ENCODE measurements at places on chromosomes 3 and 15. TPM values are rescaled to one million over a fixed set of nuclear protein-coding genes. Genes with fewer than 3 reads are reported as not detected.
A peak's percentile ranks its signal among the peaks of the same experiment; 100 is the strongest.

The MAGEL2 gene
- 0.06 TPM for total RNA-seq

The GREM1 gene
- total RNA-seq: 4.8 TPM

The RARRES1 gene
- total RNA-seq: 94.0 TPM

The TMEM212 gene
- total RNA-seq: not detected

DNA sequence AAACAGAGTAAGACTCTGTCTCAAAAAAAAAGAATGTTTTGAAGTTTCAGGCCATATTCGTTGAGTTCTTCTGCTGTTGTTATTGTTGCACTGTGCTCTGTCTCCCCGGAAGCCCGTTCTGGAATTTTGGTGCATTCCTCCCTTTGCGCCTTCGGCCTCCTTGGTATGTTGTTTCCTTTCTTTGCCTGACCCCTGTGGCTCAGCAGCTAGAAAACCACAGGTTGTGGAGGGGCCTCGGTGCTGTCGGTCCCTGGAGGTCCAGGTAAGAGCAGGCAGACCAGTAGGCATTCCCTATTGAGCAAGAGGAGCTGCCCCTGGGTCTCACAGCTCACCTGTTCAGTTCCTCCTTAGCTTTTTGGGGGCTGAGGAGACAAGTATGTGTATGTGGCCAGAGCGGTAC, 51.0 kb upstream of the DLG1 start:
- no peak overlapping the region for H3K4me3 ChIP-seq
- no peak for DNase-seq
- no peaks in the 10 kb centered on the region for H3K36me3 ChIP-seq
- H3K27ac ChIP-seq: no peak overlapping the region

- H3K36me3 ChIP-seq: no peaks in the 10 kb centered on the region
- H3K27me3 ChIP-seq: no peaks in the 10 kb centered on the region
- no peak overlapping the region for H3K27ac ChIP-seq
- DNase-seq: no peak
- H3K4me1 ChIP-seq: peaks cover 5% of the 10 kb centered on the region
- H3K4me3 ChIP-seq: no peak overlapping the region
Measured at GRCh38 chr3:14238356-14238755, 59.7 kb downstream of the LSM3 start.

- H3K4me3 ChIP-seq: no peak overlapping the region
- no peaks in the 10 kb centered on the region for H3K27me3 ChIP-seq
- peak; percentile 61 for DNase-seq
- peaks cover 2% of the 10 kb centered on the region for H3K4me1 ChIP-seq
- H3K27ac ChIP-seq: no peak overlapping the region
Measured at GRCh38 chr3:117628823-117629291, 919.3 kb downstream of the TUSC7 start.

DNA sequence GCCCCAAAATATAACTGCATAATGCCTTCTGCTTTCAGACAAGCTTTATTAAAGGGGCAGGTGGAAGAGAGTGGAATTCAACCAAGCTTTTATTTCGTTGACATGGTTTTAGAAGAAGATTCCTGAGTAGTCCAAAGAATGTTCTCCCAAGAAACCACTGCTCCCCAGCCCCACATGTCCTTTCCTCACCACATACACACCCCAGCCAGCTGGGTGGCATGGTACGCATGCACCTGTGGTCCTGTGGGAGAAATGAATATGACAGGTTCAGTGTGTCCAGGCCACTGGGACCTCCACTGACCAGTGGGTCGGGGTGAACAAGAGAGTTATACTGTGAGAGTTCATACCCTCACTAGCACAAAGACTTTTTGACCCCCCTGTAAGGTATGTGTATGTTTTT, 30.2 kb downstream of the ARID3B start:
- no peaks in the 10 kb centered on the region for H3K4me1 ChIP-seq
- DNase-seq: no peak
- no peak overlapping the region for H3K4me3 ChIP-seq

- DNase-seq: no peak
- peaks cover 19% of the 10 kb centered on the region for H3K4me1 ChIP-seq
- no peaks in the 10 kb centered on the region for H3K36me3 ChIP-seq
Measured at GRCh38 chr3:123767009-123767372, 117.1 kb downstream of the MYLK start.

GRCh38 chr3:5051772-5052171, 70.3 kb upstream of the ARL8B start:
- no peaks in the 10 kb centered on the region for H3K27me3 ChIP-seq
- DNase-seq: no peak
- no peak overlapping the region for H3K27ac ChIP-seq
- H3K36me3 ChIP-seq: no peaks in the 10 kb centered on the region
- no peaks in the 10 kb centered on the region for H3K4me1 ChIP-seq

DNA sequence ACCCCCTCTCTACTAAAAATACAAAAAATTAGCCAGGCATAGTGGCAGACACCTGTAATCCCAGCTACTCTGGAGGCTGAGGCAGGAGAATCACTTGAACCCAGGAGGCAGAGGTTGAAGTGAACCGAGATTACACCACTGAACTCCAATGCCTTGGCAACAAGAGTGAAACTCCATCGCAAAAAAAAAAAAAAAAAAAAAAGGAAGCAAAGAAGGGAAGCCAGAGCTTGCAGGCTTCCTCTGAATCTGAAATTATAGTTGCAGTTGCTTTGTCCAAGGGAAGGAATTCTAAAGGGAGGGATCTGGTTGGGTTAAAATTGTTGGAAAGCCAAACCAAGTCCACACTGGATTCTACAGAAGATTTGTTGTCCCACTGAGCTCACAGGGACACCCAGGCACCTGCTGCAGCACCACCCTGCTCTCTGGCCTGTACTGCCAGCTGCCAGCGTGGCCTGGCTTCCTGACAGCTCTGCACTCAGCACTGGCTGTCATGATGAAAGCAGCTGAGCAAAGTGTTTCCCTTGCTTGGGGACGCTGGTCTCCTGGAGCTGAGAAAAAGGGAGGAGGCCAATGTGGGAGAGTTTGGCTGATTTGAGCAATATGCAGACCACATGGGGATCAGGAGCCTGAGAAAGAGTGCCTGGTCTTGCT, 88.8 kb upstream of the HES1 start:
- no peak for DNase-seq
- H3K27me3 ChIP-seq: no peaks in the 10 kb centered on the region
- H3K27ac ChIP-seq: no peak overlapping the region
- no peak overlapping the region for H3K4me3 ChIP-seq

DNA sequence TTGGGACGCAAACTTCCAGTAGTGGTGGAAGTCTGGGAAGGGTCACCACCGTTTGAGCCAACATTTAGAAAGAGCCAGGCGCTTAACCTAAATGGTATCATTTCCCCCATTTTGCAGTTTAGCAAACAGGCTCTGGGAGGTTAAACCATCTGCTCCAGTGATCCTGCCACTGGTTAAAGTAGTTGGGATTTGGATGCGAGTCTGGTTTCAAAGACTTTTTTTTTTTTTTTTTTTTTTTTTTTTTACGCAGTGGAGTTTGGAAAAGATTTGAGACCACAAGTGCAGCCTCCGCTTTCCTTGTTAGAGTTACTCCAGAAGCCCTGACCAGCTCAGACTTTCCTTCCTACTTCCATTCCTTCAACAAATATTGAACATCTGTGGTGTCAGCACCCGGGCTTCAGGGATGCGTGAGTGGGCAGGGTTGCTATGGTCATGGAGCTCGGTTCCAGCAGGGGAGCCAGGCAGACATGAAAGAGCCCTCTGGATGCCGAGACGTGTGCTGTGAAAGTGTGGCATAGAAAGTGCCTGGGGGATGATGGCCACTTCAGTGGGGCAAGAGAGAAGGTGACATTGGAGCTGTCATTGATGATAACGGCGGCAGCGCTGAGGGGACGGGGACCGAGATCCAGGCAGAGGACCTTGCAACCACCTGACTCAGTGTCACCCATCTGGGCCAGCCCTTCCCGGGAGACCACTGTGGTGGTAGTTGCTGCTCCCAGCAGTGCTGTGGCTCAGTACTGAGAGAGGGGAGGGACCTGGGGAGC, 1.1 kb upstream of the RNU6-1 start:
- peak overlapping the region; percentile 99 for H3K27ac ChIP-seq
- no peaks in the 10 kb centered on the region for H3K36me3 ChIP-seq
- H3K4me3 ChIP-seq: peak overlapping the region; percentile 82
- peak; percentile 66 for DNase-seq
- H3K27me3 ChIP-seq: peaks cover 2% of the 10 kb centered on the region
- peaks cover 14% of the 10 kb centered on the region for H3K4me1 ChIP-seq

GRCh38 chr15:35490511-35490910, 55.5 kb downstream of the DPH6 start:
- H3K27me3 ChIP-seq: no peaks in the 10 kb centered on the region
- no peak for DNase-seq
- peaks cover 2% of the 10 kb centered on the region for H3K4me1 ChIP-seq
- no peak overlapping the region for H3K27ac ChIP-seq
- no peaks in the 10 kb centered on the region for H3K36me3 ChIP-seq

- H3K27me3 ChIP-seq: no peaks in the 10 kb centered on the region
- no peak for DNase-seq
- peak overlapping the region; percentile 25 for H3K27ac ChIP-seq
- no peak overlapping the region for H3K4me3 ChIP-seq
Measured at GRCh38 chr3:177596248-177596815, 399.1 kb upstream of the TBL1XR1 start.

GRCh38 chr3:127072971-127073783, 90.3 kb downstream of the PLXNA1 start:
- no peaks in the 10 kb centered on the region for H3K27me3 ChIP-seq
- DNase-seq: peak; percentile 29
- no peak overlapping the region for H3K27ac ChIP-seq
- no peak overlapping the region for H3K4me3 ChIP-seq
- no peaks in the 10 kb centered on the region for H3K36me3 ChIP-seq

DNA sequence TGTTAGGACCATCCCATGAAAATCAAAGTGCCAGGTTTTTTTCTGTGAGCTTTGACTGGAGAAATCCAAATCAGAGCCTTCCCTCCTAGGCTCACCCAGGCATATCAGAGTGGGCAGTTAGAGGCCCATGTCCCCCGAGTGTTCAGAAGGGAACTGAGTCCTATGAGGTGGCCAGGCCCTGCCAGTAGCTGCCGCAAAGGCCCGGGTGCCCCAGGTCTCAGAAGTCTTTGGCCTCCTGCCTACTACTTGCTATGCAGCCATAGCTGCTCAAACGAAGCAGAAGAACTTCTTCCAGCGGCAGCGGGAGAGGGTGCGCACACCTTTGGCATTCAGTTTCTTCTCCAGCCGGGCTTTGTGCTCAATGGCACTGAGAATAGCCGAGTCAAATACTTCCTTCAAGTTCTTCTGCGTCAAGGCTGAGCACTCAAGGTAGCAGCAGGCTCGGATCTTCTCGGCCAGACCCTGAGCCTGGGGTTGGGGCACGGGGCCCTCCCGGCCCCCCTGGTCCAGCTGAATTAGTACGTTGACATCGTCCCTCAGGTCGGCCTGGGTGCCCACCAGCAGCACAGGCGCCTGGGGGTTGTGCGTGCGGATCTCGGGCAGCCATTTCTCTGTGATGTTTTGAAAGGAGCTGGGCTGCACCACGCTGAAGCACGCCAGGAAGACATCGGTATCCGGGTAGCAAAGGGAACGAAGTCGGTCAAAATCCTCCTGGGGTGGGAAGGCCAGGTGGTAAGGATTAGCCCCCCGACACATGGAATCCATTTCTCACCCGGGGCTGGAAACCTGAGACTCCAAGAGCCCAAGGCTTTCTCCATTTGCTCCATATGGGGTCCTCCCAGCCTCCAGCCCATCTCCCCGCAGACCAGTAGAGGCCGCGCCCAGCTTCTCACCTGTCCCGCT, 992 bp downstream of the RHOV start:
- H3K27me3 ChIP-seq: no peaks in the 10 kb centered on the region
- no peaks in the 10 kb centered on the region for H3K4me1 ChIP-seq
- no peak for DNase-seq

DNA sequence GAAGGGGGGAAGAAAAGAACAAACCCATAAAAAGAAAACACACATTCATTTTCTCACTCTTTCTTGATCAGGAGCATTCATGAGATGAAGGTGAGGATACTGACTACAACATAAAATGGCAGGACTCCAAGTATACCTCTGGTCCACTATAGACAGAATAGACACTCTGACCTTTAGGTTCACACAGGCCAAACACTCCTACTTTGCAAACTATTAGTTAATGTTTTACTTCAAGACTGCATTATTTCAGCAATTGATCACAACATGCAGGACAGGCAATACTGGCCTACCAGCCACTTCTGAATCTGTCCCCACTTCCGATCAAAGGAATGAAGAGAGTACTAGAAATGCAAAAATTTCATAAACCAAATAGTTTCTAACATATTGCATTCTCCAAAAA, 47.0 kb downstream of the LRRFIP2 start:
- no peak for DNase-seq
- no peaks in the 10 kb centered on the region for H3K27me3 ChIP-seq
- no peak overlapping the region for H3K27ac ChIP-seq

- no peak overlapping the region for H3K27ac ChIP-seq
- no peaks in the 10 kb centered on the region for H3K36me3 ChIP-seq
- no peak overlapping the region for H3K4me3 ChIP-seq
- H3K27me3 ChIP-seq: no peaks in the 10 kb centered on the region
- H3K4me1 ChIP-seq: no peaks in the 10 kb centered on the region
Measured at GRCh38 chr15:32652178-32652577, 10.7 kb downstream of the SCG5 start.

DNA sequence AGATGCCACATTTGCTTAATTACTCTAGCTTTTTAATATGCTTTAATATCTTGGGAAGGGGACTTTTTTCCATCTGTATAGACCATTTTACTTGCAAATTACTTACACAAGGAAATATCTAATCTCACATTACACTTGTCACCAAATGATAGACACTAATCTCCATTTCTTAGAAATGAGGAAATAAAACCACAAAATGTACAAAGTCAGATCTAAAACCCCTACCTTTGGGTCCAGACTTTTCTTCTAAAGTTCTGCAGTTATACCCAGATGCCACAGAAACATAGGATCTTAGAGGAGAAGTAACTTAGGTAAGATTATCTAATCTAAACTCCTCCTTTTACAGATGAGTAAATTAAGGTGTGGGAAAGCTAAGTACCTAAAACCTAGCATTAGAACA, 44.3 kb downstream of the CD200R1L start:
- H3K27me3 ChIP-seq: no peaks in the 10 kb centered on the region
- H3K4me1 ChIP-seq: no peaks in the 10 kb centered on the region
- H3K36me3 ChIP-seq: no peaks in the 10 kb centered on the region
- DNase-seq: no peak
- H3K27ac ChIP-seq: no peak overlapping the region

GRCh38 chr3:147925272-147925671, 516.1 kb downstream of the ZIC1 start:
- DNase-seq: no peak
- no peak overlapping the region for H3K4me3 ChIP-seq
- no peaks in the 10 kb centered on the region for H3K36me3 ChIP-seq
- no peaks in the 10 kb centered on the region for H3K4me1 ChIP-seq
- no peaks in the 10 kb centered on the region for H3K27me3 ChIP-seq

DNA sequence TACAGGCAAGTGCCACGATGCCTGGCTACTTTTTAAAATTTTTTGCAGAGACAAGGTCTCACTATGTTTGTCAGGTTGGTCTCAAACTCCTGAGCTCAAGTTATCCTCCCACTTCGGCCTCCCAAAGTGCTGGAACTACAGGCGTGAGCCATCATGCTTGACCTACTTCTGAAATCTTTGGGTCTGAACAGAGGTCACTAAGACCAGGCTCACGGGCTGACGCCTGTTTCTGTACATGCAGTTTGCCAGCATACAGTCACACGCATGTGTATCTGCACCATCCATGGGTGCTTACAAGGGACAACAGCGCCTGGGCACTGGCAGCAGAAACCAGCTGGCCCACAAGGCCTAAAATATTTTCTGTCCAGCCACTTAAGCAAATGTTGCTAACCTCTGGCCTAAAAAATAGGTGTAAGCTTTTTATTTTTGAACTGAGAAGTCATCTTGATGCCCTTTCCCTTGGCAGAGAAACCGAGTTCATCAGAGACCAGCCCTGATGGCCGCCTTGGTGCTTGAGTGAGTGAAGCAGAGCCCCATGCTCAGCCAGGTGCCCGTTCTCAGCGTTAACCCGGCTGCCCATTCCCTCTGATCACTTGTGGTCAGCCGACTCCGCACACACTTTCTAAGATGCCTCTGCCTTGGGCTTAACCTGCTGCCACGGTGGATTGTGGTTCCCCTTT, 425.2 kb downstream of the OCA2 start:
- H3K27ac ChIP-seq: no peak overlapping the region
- no peaks in the 10 kb centered on the region for H3K27me3 ChIP-seq
- H3K4me3 ChIP-seq: no peak overlapping the region
- no peak for DNase-seq

Data from kidney (tissue), 22 donors.